Heart right ventricle (tissue), 16 donors: ENCODE measurements at places on chromosomes 16 and 17. TPM values are rescaled to one million over a fixed set of nuclear protein-coding genes. Genes with fewer than 3 reads are reported as not detected.

Gene MYL4
- total RNA-seq: 210 TPM

- H3K4me3 ChIP-seq: no peak overlapping the region
- H3K27ac ChIP-seq: peak overlapping the region; percentile 25
- no peaks in the 10 kb centered on the region for H3K27me3 ChIP-seq
- no peak for DNase-seq
These were observed 26.1 kb downstream of the SPG7 start for GRCh38 chr16:89534252-89534756.

Gene KRT31
- total RNA-seq: not detected

Gene KIF19
- 0.07 TPM for total RNA-seq

GRCh38 chr16:79307214-79307613, 293.3 kb downstream of the MAF start:
- no peak overlapping the region for H3K4me3 ChIP-seq
- peaks cover 9% of the 10 kb centered on the region for H3K27me3 ChIP-seq
- H3K4me1 ChIP-seq: no peaks in the 10 kb centered on the region

Gene CFAP97D1
- total RNA-seq: not detected

Gene LCAT
- 20.4 TPM for total RNA-seq

GRCh38 chr17:63961355-63962212, 11.1 kb downstream of the SCN4A start:
- peak overlapping the region; percentile 14 for H3K4me3 ChIP-seq
- H3K4me1 ChIP-seq: peaks cover 40% of the 10 kb centered on the region
- DNase-seq: peak; percentile 74
- no peaks in the 10 kb centered on the region for H3K27me3 ChIP-seq
- peak overlapping the region; percentile 54 for H3K27ac ChIP-seq

GRCh38 chr16:88376835-88377726, 5.7 kb upstream of the ZNF469 start:
- no peaks in the 10 kb centered on the region for H3K36me3 ChIP-seq
- no peak overlapping the region for H3K27ac ChIP-seq
- no peak for DNase-seq
- no peak overlapping the region for H3K4me3 ChIP-seq
- peaks cover 1% of the 10 kb centered on the region for H3K27me3 ChIP-seq

Gene AHSP
- not detected for total RNA-seq

Gene TMEM132E
- total RNA-seq: not detected

DNA sequence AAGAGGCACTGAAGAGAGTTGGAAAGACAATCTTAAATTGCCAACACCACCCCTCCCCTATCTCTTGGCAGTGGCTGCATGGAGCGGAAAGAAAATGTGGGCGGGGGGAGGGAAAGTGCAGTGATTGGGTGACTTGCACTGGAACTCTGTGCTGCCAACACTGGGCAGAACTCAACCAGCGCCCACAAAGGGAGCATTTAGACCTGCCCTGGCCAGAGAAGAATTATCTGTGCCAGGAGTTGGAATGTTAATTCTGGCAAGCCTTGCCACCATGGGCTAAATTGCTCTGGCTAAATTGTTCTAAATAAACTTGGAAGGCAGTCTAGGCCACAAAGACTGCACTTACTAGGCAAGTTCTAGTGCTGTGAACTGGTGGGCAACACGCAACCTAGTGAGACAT, 6.5 kb upstream of the CCL13 start:
- no peak overlapping the region for H3K27ac ChIP-seq
- H3K4me3 ChIP-seq: no peak overlapping the region
- no peaks in the 10 kb centered on the region for H3K36me3 ChIP-seq
- no peak for DNase-seq
- H3K4me1 ChIP-seq: no peaks in the 10 kb centered on the region
- H3K27me3 ChIP-seq: no peaks in the 10 kb centered on the region

- H3K27ac ChIP-seq: no peak overlapping the region
- H3K36me3 ChIP-seq: no peaks in the 10 kb centered on the region
- H3K27me3 ChIP-seq: no peaks in the 10 kb centered on the region
- no peak for DNase-seq
These were observed 116.3 kb downstream of the USP22 start for GRCh38 chr17:20926532-20926931.

DNA sequence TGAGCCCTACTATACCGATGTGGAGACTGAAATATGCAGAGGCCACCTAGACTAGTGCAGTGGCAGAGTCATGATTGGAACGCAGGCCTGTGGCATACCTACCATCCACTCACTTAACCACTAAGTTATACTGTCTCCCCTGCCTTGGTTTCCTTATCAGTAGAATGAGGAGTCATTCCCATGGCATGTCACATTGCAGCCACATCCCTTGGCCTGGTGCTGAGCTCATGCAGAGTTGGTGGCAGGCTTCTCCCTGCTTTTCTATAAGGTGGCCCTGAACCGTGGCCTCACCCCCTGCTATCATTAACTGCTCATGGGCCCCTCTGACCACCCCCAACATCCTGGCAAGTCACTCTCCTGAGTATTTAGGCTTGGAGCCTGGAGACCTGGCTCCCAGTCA, 212.5 kb downstream of the KATNIP start:
- H3K4me1 ChIP-seq: no peaks in the 10 kb centered on the region
- DNase-seq: no peak
- H3K27ac ChIP-seq: no peak overlapping the region
- peaks cover 69% of the 10 kb centered on the region for H3K36me3 ChIP-seq
- no peak overlapping the region for H3K4me3 ChIP-seq

- DNase-seq: no peak
- H3K36me3 ChIP-seq: no peaks in the 10 kb centered on the region
- H3K27ac ChIP-seq: no peak overlapping the region
- H3K4me3 ChIP-seq: no peak overlapping the region
These were observed 140.7 kb downstream of the PRKCB start for GRCh38 chr16:23976524-23976923.

DNA sequence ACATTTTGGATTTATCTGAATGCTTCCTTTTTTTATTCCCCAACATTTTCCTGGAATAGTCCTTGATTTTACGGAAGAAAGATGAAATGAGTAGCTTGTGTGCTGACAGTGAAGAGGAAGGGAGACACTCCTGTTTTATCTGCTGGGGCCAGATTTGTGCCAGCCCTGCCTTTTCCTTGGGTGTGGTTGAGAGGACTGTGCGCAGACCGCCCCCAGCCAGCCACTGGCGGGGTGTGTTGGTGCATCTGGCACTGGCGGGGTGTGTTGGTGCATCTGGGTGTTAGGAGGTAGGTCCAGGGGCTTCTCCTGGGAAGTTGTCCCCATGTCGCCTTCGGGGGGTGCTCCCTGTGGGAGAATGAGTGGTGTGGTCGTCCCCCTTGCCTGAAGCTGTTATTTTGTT, 39.5 kb downstream of the RAP1GAP2 start:
- no peak overlapping the region for H3K4me3 ChIP-seq
- no peaks in the 10 kb centered on the region for H3K4me1 ChIP-seq
- DNase-seq: no peak
- H3K27ac ChIP-seq: no peak overlapping the region
- H3K27me3 ChIP-seq: no peaks in the 10 kb centered on the region

Gene CACNG1
- not detected for total RNA-seq
